ENCODE measurements at places on chromosomes 11 and 22.

DNA sequence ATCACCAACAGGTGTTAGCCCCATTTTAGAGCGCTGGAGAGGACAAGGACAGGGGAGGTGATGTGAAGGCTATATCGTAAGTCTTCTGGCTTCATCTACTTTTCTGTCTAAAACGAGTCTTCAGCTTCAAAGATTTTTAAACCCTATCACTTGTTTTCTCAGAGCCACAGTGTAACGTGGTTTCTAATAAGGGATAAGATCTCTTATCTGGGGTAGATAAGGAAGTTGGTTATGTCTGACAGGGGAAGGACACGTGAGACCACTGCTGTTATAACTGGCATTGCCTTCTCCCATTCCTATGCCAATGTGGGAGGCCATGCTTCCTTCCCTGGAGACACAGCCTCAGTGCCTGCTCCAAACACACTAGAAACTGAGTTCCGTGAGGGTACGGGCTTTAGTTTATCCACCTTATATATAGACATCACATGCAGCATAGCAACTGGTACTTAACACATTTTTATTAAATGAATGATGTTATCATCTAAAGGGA lies 39.3 kb downstream of the LARGE2 start:
- no peaks in the 10 kb centered on the region for H3K36me3 ChIP-seq
- H3K27ac ChIP-seq = no peak overlapping the region
- DNase-seq = no peak
- no peak overlapping the region for H3K4me3 ChIP-seq
- no peaks in the 10 kb centered on the region for H3K27me3 ChIP-seq

DNA sequence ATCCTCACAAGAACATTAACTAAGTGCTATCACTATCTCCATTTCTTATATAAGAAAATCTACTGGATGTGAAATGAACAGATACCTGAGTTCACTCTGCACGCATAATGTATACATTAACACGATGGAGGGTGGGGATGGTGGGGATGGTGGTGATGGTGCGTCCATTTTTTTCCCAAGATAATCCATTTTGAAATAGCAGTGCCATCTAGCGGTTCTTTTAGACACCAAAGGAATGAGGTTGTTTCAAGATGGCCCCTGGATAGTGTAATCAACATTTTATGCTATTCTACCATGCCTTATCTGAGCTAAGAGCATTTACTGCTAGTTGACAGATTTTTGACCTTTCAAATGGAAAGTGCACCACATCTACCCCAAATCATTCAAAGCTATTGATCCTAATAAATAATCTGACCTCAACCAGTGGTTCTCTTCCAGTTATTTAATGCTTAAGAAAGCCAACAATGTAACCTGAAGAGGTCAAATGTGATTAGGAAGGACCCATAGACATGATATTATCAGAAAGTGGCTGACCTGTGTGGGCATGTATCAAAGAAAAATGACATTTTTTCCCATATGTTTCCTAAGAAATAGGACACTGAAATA lies 714.7 kb upstream of the TENM4 start:
- H3K36me3 ChIP-seq = no peaks in the 10 kb centered on the region
- H3K27me3 ChIP-seq = no peaks in the 10 kb centered on the region
- H3K27ac ChIP-seq = no peak overlapping the region

- DNase-seq = no peak
- H3K4me3 ChIP-seq = no peak overlapping the region
- no peak overlapping the region for H3K27ac ChIP-seq
- peaks cover 30% of the 10 kb centered on the region for H3K4me1 ChIP-seq
- H3K27me3 ChIP-seq = no peaks in the 10 kb centered on the region
Measured at GRCh38 chr22:45237065-45237990, 3.4 kb downstream of the KIAA0930 start.

DNA sequence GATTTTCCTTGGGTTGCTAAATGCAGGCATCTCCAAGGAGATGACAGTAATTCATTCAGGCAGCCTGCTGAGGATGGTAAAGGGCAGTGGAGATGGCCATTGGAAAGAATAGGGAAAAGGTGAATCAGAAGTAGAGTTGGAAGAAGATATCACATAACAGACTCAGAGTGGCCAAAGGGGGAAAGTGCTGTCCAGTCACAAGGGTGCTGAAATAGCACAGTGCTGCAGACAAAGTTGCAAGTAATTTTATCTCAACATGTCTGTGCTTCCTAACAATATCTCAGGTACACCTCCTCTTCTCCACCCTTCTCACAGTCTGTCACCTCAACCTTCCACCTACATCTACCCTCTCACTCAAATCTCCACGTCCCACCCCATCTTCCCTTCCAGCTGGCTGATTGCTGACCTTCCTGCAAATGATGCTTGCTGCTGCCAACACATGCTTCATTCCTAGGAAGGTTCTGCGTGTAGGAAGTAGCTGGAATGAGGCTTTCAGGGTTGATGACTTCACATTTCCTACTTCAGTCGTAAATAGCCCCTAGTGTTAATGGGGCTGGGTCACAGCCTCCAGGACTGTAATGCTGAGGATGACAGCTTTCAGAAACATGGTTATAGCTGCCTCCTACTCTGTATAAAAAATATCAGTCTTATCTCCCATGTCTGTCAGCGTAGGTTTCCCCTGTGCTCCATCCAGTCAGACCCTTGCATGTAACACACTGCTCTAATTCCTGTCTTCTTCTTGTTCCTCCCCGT lies 123.9 kb downstream of the CTNND1 start:
- peaks cover 2% of the 10 kb centered on the region for H3K27me3 ChIP-seq
- no peak for DNase-seq
- no peaks in the 10 kb centered on the region for H3K36me3 ChIP-seq
- H3K4me3 ChIP-seq = no peak overlapping the region
- H3K27ac ChIP-seq = no peak overlapping the region

DNA sequence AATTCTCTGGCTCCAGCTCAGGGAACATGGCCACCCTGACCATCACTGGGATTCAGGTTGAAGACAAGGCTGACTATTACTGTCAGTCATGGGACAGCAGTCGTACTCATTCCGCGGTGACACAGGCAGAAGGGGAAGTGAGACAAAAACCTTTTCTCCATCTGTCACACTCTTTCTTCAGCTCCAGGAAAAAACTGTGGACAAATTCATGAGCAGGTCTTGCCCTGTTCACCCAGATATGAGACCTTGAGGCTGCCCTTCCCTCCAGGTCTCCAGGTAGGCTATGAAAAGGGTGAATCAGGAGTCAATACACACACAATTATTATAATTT lies 39.4 kb upstream of the GGTLC2 start:
- no peak overlapping the region for H3K4me3 ChIP-seq
- no peak overlapping the region for H3K27ac ChIP-seq
- no peaks in the 10 kb centered on the region for H3K4me1 ChIP-seq
- H3K27me3 ChIP-seq = peaks cover 10% of the 10 kb centered on the region
- H3K36me3 ChIP-seq = no peaks in the 10 kb centered on the region
- no peak for DNase-seq

DNA sequence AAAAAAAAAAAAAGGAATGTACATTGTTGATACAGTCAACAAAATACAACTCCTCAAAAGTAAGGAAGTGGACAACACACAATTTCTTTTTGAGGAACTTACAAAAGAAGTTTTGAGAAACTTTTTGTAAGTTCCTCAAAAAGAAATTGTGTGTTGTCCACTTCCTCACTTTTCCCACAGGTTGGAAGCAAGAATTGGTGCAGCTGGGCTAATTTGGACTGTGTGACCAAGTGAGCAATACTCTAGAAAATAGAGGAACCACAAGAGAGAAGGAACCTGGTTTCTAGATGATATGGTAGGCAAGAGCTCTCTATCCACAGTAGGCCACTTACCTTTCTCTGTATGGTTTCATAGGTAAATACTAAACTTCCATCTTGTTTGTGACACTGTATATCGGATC lies 1053.8 kb downstream of the LRRC4C start:
- no peaks in the 10 kb centered on the region for H3K27me3 ChIP-seq
- H3K36me3 ChIP-seq = peaks cover 4% of the 10 kb centered on the region
- H3K4me1 ChIP-seq = no peaks in the 10 kb centered on the region
- DNase-seq = no peak
- H3K27ac ChIP-seq = no peak overlapping the region

DNA sequence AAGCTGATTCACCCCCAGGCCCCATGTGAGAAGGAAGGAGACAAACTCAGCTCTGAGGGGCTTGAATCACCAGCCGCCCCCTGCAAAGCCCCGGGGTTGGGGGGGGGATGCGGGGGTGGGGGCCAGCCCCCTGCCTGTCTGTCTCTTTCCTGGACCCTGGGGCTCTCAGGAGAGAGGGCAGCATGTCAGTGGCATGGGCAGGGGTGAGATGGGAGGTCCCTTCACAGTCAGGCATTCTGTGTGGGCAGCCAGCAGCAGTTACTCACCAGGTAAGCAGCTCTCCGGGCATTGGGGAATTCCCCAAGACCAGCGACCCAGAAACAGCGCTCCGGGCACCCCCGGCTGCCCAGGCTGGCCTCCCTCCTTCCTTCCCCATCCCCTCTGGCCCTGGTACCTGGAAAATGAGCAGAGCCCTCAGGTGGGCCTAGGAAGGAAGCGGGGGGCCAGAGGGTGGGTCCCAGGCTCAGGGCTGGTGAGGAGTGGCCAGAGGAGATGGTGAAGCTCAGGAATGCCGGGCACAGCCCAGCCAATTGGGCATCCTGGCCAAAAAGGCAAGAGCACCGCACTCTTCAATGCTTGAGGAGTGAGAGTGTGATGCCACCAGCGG lies 4.2 kb upstream of the LIF start:
- peaks cover 37% of the 10 kb centered on the region for H3K4me1 ChIP-seq
- peaks cover 28% of the 10 kb centered on the region for H3K27me3 ChIP-seq
- no peak for DNase-seq
- no peak overlapping the region for H3K27ac ChIP-seq

DNA sequence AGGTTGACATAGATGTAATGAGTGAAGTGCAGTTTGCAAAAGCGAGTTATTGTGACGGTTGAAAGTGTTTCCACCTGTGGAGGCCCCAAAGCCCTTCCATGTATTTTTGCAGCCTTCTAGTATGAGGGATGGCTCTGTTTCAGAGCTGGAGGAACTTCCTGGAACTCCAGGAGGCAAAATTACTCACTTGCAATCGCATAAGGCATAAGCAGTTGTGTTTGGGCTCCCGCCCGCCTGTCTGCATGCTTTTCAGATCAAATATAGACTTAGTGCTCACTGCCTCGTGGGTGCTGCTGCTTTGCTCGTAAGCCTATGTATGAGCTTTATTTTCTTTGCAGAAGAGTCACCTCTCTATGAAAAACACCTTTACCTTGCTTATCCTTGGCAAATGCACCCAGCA lies 146.8 kb upstream of the LARGE1 start:
- H3K27me3 ChIP-seq = peaks cover 5% of the 10 kb centered on the region
- no peak overlapping the region for H3K4me3 ChIP-seq
- no peaks in the 10 kb centered on the region for H3K4me1 ChIP-seq
- no peak overlapping the region for H3K27ac ChIP-seq

GRCh38 chr11:63767565-63768236 lies 874 bp downstream of the ZFTA start:
- H3K27ac ChIP-seq = peak overlapping the region; percentile 55
- H3K4me3 ChIP-seq = peak overlapping the region; percentile 94
- H3K36me3 ChIP-seq = no peaks in the 10 kb centered on the region

DNA sequence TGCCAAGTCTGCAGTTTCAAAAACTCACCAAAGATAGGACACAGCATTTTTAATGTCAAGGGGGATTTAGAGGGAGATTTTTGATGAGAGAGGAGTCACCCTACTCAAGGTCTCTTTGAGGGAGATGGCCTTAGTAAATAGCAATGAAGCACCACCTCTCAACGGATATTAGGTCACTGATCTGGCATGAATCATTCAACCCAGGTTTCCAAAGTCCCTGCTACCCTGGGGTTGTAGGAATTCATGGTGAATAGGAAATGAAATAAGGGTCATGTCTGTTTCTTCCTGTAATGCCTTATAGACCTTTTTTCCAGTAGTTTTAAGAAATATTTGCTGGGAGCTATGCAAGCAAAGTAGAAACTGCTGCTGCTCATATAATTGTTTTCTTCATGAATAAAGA lies 2154.9 kb downstream of the LRRC4C start:
- H3K4me1 ChIP-seq = no peaks in the 10 kb centered on the region
- no peak for DNase-seq
- peaks cover 3% of the 10 kb centered on the region for H3K36me3 ChIP-seq
- no peak overlapping the region for H3K27ac ChIP-seq
- no peak overlapping the region for H3K4me3 ChIP-seq
- H3K27me3 ChIP-seq = no peaks in the 10 kb centered on the region

DNA sequence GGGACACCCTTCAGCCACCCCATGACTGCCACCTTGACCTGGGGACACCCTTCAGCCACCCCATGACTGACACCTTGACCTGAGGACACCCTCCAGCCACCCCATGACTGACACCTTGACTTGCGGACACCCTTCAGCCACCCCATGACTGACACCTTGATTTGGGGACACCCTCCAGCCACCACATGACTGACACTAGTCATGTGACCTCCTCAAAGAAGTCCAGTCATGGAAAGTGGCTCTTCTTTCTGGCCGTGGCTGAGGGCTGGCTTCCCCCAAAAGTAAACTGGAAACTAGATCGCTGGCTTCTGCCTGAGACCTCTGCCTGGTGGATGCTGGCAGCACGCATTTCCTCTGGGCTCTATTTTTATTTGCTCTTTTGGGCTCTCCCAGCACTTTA lies 28.4 kb downstream of the ARFGAP2 start:
- H3K27ac ChIP-seq = no peak overlapping the region
- no peaks in the 10 kb centered on the region for H3K36me3 ChIP-seq
- H3K4me3 ChIP-seq = no peak overlapping the region
- no peak for DNase-seq
- peaks cover 4% of the 10 kb centered on the region for H3K4me1 ChIP-seq
- H3K27me3 ChIP-seq = no peaks in the 10 kb centered on the region

DNA sequence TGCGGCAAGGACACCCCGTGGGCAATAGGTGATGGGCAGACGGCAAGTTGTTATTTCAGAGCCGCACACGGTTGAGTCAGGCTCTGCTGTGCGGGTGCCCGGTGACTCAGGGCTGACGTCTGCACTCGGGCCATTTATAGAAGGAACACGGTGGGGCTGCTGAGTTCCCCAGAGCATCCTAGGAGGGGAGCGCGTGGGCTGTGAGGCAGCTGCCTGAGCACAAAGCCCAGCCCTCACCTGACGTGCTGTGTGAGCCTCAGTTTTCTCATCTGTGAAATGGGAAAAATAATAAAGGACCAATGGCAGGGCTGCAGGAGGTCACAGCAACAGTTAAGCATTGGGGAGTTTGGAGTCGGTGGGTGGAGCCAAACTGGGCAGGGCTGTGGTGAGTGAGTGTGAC lies 11.3 kb upstream of the RHOD start:
- no peaks in the 10 kb centered on the region for H3K4me1 ChIP-seq
- no peak overlapping the region for H3K27ac ChIP-seq
- DNase-seq = no peak
- peaks cover 9% of the 10 kb centered on the region for H3K27me3 ChIP-seq
- H3K36me3 ChIP-seq = no peaks in the 10 kb centered on the region

DNA sequence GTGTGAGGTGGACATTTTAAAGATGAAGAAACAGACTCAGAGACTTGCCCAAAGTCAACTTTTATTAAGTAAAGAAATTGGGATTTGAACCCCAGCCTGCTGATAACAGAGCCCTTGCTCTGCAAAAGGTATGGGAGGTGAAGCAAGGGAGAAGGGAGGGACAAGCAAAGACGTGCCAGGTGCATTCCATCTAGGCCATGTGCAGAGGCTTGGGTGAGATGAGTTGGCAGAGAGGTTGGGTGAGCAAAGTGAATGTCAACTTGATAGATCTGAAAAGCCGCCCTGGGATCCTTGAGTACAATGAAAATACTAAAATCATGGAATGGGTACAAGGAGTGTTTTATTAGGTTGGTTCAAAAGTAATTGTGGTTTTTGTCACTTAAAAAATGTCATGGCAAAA lies 341.3 kb downstream of the CADM1 start:
- peaks cover 15% of the 10 kb centered on the region for H3K27me3 ChIP-seq
- no peak overlapping the region for H3K27ac ChIP-seq
- no peak for DNase-seq
- no peaks in the 10 kb centered on the region for H3K4me1 ChIP-seq
- H3K4me3 ChIP-seq = no peak overlapping the region
- H3K36me3 ChIP-seq = no peaks in the 10 kb centered on the region

Measured in natural killer cell treated with Interleukin-12 subunit alpha and Interleukin-12 subunit beta and Interleukin-15 and Interleukin-18, amount 100 ng/mL, for 72 hours (primary cell).